Fibroblast of skin of scalp (primary cell): ENCODE measurements at places on chromosomes 5 and 9.

GRCh38 chr5:146565764-146566367 lies 49.9 kb upstream of the GPR151 start:
- peak; percentile 56 for DNase-seq

GRCh38 chr5:93236807-93237421 lies 344.1 kb downstream of the NR2F1-AS1 start:
- DNase-seq: no peak

GRCh38 chr9:120868339-120868675 lies 8.7 kb downstream of the PHF19 start:
- DNase-seq: no peak

DNA sequence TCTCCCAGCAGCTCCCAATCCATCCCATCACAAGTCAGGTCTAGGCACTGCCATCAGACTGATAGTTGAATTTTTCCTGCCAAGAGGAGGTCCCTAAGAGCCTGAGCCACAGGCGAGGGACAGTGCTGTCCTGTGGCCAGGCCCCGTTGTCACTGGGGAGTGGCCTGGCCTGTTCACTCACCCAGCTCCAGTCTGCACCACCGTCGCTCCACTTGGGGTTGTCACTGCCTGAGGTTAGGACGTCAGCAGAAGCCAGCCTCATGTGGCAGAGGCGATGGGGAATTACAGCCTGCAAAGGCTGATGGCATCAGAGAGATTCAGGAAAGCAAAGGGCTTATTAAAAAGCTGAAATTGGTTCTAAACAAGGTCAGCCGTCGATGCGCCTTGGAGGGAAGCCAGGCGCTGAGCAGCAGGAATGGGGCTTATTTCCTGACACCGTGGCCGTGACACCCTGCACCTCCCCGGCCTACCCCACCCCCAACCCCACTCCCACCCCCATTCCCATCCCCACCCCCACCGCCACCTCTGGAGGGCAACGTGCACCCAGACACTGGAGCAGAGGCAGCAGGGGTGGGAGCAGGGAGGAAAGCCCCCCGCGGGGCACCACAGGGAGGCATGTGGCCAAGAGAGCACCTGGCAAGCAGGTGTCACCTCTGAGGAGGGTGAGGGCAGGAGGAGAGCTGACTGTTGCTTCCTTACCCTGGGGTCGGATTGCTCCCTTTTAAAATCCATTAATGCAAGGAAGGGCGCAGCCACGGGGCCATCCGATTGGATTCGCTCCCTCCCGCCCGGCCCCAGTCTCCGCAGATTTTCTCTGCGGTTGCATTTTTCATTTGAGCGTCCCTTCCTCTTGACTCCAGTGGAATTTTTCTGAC lies 3.1 kb upstream of the DBH start:
- no peak for DNase-seq

DNA sequence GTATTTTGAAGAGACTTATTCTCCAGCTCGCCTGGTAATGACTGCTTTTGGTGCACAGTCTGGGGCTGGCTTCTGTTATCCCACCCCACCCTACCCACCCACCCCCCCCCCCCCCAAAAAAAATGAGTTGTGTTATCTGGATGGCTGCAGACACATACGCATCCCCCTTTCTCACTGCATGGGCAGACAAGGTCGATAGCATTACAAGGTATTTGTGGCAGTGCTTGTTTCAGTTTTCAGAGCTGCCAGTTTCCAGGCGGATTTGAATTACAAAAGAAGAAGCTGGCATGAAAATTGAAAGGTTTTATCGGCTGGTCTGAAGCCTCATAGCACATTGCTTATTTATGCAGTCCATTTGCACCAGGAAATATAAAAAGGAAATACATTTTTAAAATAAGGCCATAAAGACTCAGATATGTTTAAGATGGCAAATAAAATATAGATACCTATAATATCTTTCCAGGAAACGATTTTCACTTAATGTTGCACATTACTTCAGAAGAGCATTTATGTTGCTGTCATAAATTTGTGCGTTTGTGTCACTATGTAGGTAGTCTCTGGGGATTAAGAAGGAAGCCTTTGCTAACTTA lies 85.1 kb upstream of the GRHPR start:
- DNase-seq: no peak
